ENCODE measurements at places on chromosomes 13 and 19. TPM values are rescaled to one million over a fixed set of nuclear protein-coding genes. Genes with fewer than 3 reads are reported as not detected.

The CCDC61 gene
- total RNA-seq = 3.5 TPM

The SULT2A1 gene
- not detected for total RNA-seq

The ZNF98 gene
- total RNA-seq = not detected

The C3 gene
- total RNA-seq = 50.4 TPM

The PLIN4 gene
- total RNA-seq = 0.18 TPM

The ALKBH7 gene
- 18.9 TPM for total RNA-seq

The MEIS3 gene
- total RNA-seq = 41.8 TPM

The CRLF1 gene
- 3.1 TPM for total RNA-seq

The GIPC3 gene
- total RNA-seq = 0.27 TPM

The WDR88 gene
- total RNA-seq = not detected

The UBL3 gene
- total RNA-seq = 8.7 TPM

The ACTMAP gene
- 17.5 TPM for total RNA-seq

The CGB7 gene
- total RNA-seq = 0.40 TPM

The ZNF439 gene
- not detected for total RNA-seq

The CEACAM16 gene
- not detected for total RNA-seq

The DDX49 gene
- 37.2 TPM for total RNA-seq

The ZNF470 gene
- total RNA-seq = 1.5 TPM

The PLPPR3 gene
- total RNA-seq = 4.8 TPM

The ASPDH gene
- not detected for total RNA-seq

The GPR12 gene
- total RNA-seq = not detected

The IGFL1 gene
- total RNA-seq = 2.0 TPM

The FGF22 gene
- 0.64 TPM for total RNA-seq

The KLF16 gene
- 24.8 TPM for total RNA-seq

The ZNF491 gene
- not detected for total RNA-seq

The OR7C1 gene
- total RNA-seq = not detected

The APOC4 gene
- not detected for total RNA-seq

Data from A549 treated with GW870086 at 1 μM for 4 hours (cell line).